ENCODE measurements at places on chromosomes 1 and 21.
A peak's percentile ranks its signal among the peaks of the same experiment; 100 is the strongest.

GRCh38 chr1:84615790-84616189, 41.5 kb upstream of the CTBS start:
- no peak for DNase-seq

- DNase-seq: no peak
Observed at GRCh38 chr1:232009741-232010140, 383.2 kb downstream of the DISC1 start.

GRCh38 chr1:106613861-106614260, 442.6 kb upstream of the PRMT6 start:
- no peak for DNase-seq

DNA sequence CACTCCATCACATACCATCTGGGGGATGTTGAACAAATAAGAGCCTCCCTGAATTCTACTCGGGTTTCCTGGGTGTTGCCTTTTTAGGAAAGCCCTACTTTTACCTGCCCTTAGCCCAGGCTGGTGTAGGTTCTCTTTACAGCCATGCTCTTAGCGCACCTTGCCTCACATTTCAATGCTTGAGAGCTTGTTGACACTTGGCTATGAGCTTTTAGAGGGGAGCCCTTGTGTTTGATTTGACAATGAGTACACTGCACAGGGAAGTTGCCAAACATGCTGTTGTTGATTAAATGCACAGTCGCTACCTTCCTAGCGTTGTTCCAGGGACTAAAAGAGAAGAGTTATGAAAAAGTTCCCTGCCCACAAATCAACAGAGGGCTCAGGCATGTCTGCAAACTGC, 103.8 kb downstream of the TRABD2B start:
- no peak for DNase-seq

DNA sequence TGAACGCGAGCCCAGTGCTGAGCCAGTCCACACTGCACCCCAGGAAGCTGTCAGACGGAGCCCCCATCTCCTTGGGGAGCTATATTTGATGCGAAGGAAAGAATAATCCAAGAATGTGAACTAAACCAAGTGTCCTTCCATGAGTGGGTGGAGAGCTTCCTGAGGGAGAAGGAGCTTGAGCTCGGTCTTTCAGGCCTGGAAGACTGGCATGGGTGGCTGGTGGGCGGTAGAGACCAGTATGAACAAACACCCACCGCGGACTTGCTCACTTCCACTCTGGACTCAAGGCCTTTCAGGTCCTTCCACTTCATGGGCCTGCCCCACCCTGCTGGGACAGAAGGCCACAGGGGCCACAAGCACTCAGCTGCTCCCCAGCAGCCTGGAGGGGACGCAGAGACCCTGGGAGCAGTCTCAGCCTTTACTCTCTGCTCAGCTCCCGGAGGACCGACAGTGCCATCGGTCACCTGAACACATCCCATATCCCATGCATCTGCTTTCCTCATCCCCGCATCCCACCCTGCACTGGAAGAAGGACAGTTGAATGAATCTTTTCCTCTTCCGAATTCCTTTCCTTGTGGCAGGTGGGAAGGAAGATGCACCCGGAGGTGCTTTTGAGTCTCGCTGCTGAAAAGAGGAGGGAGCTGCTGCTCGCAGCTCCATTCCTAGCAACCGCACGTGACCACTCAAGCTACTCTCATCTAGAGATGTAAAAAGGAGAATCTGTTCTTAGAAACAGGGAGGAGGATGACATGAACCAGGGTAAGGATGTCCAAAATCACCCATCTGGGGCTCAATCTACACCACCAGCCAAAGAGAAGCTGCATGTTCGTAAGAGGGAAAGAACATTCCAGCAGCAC, 92.3 kb downstream of the PGBD5 start:
- DNase-seq: no peak

DNA sequence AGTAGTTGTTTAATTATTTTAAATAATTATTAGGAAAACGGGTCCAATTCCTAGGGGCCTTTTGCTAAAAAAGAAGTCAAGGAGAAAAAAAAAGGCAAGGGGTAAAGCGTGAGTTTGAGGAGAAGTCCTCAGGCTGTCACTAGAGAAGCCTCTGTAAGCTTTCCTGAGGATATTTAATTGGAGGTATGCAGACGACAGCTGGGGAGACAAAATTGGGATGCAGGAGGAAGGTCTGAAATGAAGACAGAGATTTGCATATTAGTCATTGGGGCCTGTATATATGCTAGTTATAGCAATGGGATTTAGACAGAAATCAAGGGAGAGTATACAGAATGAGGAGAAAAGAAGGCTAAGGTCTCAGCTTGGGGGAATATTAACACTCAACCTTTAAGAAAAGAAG, 8.6 kb downstream of the ATP6V1G3 start:
- no peak for DNase-seq

GRCh38 chr1:167909691-167910180, 4.2 kb downstream of the ADCY10 start:
- DNase-seq: no peak

DNA sequence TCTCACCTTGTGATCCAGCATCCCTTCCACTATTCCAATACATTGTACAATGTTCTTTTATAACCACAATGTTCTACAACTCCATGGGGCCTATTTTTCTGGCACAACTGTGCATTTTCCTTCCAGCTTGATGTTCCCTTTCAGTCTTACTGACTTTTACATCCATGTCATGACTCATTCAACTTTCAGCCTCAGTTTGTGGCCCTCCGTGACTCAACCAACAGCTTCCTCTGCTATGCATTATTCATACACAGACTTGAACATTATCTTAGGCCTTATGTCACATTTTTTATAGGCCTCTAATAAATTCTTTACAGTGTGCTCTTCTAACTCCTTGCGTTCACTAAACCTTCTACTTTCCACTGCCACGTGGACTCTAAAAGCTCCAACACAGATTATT, 119.4 kb upstream of the PRMT6 start:
- peak; percentile 3 for DNase-seq

DNA sequence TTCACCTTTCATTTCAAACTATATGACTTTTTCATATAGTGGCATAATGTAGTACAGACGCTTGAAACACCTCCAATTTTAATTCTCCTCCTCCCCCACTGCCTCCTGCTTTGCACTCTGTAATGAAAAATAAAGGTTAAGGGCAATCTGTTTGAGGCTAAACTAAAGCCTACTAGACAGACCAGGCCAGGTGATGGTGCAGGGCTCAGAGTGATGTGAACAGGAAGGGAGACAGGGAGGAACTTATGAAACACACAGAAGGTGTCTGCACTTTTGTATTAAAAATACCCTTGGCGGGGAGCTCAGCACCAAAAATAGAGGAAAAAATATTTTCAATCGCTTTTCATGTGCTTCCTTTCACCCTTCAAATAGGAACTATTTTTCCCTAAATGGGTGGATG, 415.4 kb downstream of the LMO4 start:
- DNase-seq: no peak

DNA sequence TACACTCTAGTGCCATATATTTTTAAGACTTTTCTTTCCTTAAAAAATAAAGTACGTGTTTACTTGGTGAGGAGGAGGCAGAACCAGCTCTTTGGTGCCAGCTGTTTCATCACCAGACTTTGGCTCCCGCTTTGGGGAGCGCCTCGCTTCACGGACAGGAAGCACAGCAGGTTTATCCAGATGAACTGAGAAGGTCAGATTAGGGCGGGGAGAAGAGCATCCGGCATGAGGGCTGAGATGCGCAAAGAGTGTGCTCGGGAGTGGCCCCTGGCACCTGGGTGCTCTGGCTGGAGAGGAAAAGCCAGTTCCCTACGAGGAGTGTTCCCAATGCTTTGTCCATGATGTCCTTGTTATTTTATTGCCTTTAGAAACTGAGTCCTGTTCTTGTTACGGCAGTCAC, 25.2 kb downstream of the PSEN2 start:
- no peak for DNase-seq

DNA sequence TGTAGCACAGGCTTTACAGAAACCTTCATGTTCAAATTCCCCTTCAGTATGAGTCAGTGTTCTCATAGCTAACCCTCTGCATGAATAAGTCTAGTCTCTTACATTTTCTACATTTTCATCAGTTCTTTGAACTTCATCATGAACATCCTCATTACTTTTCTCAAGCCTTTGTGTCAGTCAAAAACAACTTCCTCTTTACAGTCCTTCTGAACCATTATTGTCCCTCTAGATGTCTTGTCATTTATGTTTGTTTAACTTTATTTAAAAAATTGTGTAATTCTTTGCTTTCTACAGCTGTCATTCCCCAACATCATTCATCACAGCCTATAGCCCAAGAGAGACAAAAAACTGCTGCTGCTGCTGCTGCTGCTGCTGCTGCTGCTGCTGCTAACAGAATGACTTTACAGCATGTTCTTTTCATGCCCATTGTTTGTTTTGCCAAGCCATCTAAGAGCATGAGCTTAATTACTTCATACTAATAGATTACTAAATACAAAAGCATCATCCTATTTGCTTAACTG, 133.1 kb downstream of the LRRC40 start:
- peak; percentile 10 for DNase-seq

DNA sequence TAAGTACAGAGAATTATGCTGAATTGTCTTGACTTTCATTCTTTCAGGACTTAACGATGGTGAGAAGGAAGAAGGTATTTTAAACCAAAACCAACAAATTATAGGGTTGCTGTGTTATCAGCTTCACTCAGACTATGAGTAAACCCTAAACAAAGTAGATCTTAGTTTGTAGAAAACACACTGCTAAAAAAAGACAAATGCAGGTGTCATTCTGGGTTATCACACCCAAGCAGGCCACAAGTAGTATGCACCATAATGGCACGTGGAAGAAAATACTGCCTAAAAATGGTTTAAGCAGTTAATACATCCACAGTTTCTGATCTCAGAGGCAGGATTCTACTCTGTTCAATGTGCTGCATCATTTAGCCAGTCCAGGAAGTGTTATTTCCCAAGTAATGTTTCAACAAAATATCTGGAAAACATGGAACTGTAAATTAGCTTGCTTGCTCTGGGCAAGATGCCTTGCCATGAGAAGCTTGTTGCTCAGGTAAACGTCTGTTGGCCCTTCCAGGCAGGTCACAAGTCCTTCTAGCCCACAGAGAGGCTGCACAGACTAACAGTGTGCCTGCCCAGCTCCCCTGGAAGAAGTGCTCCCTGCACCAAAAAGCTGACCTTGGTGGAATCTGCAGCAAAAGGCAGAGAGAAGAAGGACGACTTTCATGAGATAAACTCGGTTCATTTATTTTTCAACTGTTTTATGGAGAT, 4.1 kb downstream of the DIPK1A start:
- no peak for DNase-seq

- no peak for DNase-seq
Observed at GRCh38 chr1:27481994-27482620, 7.9 kb downstream of the WASF2 start.

DNA sequence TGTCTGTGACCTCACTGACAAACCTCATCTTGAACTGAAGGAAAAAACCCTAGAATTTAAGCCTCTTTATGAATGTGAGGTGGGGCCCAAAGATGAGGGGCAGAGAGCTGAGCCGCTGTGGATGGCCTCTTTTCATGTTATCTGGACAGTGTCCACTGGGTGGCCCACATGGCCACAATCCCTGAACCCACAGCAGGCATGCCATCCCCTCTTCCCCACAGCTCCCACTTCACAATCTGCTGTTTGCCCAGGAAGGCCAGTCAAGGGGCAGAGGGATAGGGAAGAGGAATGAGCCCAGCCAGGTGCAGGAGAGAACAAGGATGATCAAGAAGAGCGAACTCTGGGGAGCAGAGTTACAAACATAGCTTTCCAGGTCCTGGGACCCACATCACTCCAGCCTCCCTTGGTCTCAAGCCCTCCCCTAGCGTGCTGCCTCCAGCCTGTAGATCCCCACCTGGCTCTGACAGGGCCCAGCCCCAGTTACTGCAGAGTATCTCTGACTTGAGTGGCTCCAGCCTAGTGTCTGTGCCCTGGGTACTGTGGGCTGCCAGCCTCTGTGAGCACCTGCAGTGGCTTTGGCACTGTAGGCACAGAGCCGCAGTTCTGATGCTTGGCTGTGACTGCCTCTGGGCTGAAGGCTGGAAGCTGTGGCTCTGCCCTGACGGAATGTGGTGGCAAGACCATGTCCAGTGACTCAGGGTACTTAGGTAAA, 1.9 kb upstream of the SLFNL1 start:
- peak; percentile 66 for DNase-seq

GRCh38 chr1:234246638-234247116, 126.6 kb upstream of the COA6 start:
- DNase-seq: no peak

- DNase-seq: no peak
Observed at GRCh38 chr21:37696936-37697335, 219.3 kb downstream of the KCNJ6 start.

DNA sequence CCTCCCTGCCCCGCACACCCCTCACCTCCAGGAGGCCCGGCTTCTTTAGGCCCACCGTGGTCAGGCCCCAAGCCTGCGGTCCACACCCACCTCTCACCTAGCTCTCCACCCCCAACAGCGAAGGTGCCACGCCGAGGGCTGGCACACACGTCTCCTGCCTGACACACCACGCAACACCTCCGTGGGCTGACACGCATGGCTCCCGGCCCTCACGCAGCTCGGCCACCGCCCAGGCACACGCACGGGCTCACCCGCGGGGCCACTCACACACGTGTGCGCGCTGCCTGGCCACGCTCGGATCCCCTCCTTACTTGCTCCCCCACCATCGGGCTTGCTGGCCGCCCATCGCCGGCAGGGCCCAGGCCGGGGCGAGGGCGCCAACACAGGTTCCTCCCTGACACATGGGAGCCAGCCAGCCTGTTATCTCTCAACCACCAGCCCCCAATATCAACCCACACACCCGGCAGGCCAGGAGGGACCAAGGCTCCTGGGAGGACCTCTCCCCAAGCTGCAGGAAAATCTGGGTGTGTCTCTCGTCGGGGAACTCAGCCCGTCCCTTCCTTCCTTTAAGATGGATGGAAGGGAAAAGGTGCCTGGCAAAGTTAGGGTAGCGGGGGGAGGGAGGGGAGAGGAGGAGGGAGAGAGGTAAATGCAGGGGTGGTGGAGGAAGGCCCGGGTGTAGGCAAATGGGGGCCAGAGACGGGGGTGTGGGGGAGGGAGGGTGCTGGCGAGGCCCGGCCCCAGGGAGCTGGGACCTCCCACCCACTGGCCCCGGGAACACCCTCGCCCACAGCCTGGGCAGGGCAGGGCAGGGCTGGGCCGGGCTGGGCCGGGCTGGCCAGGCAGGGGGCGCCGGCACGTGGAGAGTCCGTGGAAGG, 546 bp downstream of the ELOVL1 start:
- peak; percentile 50 for DNase-seq

- DNase-seq: no peak
Observed at GRCh38 chr1:2049225-2049717, 940 bp upstream of the PRKCZ start.

DNA sequence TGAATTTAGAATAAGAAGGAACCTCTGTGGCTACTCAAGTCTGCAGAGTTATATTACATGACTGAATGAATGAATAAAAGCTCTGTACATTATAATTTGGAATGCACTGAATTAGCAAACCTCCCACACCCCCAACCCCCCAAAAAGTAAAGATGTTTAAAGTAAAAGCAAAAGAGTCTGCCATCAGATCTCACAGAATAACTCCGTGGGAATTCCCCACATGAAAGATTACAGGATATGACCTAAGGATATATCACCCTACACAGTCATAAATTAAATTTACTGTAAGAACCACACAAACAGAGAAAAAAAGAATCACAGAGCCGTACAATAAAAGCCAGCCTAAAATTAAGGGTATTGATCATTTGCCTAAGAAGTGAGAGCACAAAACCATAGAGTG, 587.3 kb downstream of the PTPRC start:
- no peak for DNase-seq

GRCh38 chr1:11013160-11013531, 692 bp downstream of the TARDBP start:
- DNase-seq: no peak

GRCh38 chr1:169878498-169878897, 15.2 kb downstream of the SCYL3 start:
- no peak for DNase-seq
